ENCODE measurements at places on chromosomes 3 and 15.

GRCh38 chr15:36594556-36595090, 15.2 kb downstream of the CDIN1 start:
- DNase-seq, result no peak

- no peak for DNase-seq
These were observed 1322.7 kb upstream of the ALCAM start for GRCh38 chr3:104044002-104044401.

DNA sequence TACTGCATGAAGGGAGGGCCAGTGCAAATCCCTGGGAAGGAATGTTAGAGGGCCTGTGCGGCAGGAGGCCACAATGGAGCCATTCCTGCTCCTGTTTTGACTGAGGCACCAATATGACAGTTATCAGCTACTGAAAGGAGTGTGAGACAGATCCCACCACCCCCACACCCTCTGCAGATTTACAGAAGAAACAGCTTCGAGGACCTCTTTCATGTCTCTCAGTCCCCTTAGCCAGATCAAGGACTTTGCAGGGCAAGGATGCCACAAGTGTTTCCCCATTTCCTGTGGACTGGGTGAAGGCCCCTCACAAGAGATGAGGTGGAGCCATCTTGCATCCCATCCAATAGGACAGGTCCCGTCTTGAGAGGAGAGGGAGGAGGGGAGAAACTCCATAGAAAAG, 48.5 kb upstream of the RASGRP1 start:
- no peak for DNase-seq

DNA sequence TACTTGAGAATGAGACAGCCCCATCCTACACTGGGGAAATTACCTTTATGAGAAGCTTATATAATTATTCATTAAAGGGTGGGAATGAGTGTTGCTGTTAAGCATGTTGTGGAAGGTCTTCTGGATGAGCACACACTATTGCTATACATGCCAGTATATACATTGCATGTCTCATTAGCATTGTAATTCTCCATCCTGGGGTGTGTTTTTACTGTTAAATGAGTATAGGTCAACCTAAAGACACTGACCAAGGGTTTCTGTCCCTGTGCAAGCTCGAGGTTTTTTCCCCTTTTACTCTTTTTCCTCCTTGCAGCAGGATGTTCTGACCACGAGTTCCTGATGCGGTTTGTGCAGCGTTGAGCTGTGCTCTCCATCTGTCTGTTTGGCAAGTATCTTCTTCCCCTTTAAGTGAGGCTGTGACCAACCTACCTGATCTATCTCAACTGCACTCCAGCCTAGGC, 7.2 kb upstream of the IVD start:
- DNase-seq, result no peak

GRCh38 chr3:144429719-144430121, 458.1 kb downstream of the DIPK2A start:
- DNase-seq, result no peak

DNA sequence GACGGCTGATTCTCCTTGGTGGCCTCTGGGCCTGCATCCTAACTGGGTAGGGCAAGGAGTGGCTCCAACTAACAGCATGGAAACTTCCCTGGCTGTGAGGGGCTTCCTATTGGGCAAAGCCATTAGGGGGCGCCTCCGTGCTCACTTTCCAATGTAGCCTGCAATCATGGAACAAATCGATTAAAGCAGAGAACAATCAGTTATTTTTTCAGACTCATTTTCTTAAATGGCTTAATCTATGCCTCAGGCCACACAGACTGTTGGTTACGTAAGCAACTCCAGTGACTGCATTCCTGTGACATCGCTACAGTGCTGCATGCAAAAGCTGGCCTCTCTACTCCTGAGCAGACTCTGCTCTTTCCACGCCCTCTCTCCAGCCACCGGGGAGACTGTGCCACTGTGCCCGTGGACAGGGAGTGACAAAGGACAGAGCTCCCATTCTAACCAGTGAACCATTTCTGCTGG, 278.9 kb downstream of the KLF13 start:
- DNase-seq, result no peak

DNA sequence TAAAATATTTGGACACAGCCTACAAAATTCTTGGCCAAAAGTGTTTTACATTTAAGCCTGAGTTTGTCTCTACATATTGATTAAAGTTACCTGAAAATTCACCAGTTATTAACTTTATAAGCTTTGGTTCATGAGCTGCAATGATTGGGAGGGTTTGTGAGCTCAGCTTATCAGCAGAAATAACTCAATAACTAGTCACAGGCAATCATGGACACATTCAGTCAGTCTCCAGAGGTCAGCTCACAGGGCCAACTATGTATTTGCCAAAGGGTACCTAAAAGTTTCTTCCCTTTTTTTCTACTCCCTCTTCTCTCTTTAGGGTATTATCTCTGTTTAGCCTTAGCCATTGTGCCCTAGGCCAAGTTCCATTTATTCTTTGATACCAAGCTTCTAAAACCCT, 145.9 kb downstream of the ZPLD1 start:
- DNase-seq, result no peak

- peak; percentile 35 for DNase-seq
These were observed 263.2 kb downstream of the NLGN1 start for GRCh38 chr3:173660645-173661299.

DNA sequence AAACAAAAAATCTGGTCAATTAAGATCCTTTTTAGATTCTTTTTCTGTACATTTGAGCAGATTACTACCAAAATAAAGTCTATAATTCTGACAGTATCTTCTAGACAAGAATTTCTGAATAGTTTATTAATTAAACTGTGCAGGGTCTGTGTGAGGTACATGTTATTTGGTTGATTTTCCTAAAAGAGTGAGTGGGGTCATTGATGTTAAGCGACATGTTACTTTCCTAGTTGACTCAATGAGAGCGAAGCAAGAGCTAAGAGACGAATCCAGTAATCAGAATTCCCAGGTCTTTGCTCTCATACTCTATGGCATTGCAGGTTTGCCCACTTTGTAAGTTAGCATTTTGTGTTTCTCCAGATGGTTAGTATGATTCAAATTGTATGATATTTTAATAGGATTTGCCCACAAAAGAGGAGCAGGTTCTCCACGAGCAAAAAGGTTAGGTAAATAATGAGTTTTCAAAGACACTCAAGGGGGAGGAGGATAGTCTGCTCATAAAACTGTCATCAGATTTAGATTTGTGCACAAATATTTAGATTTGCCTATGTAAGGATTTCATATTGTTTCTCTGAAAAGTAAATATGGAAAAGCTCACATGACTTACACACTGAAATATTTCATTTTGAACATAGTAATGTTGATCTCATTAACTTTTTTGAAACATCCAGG, 217.2 kb upstream of the CGNL1 start:
- peak; percentile 1 for DNase-seq

GRCh38 chr15:60906146-60906674, 322.9 kb downstream of the RORA start:
- DNase-seq, result no peak

- no peak for DNase-seq
These were observed 12.4 kb downstream of the PLD1 start for GRCh38 chr3:171797873-171798272.

DNA sequence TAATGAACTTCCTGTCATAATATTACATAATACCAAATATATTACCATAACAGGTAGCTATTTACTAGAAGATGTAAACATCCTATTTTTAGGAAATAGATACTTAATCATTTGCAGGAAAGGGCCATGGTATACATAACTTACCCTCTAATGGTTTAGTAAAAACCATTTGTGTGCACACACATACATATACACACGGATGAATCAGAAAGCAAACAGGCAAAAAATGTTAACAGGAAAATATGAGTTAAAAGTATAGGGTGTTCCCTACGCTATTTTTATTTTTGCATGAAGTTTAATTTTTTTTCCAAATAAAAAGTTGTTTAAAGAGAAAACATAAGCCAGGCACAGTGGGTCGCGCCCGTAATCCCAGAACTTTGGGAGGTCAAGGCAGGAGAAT, 34.6 kb downstream of the FAM174B start:
- no peak for DNase-seq

GRCh38 chr3:141828890-141829289, 47.6 kb upstream of the ATP1B3 start:
- DNase-seq, result peak; percentile 23

GRCh38 chr15:69224383-69224782, 63.9 kb downstream of the GLCE start:
- no peak for DNase-seq

- DNase-seq, result no peak
These were observed 272.4 kb downstream of the TIGIT start for GRCh38 chr3:114566162-114566755.

DNA sequence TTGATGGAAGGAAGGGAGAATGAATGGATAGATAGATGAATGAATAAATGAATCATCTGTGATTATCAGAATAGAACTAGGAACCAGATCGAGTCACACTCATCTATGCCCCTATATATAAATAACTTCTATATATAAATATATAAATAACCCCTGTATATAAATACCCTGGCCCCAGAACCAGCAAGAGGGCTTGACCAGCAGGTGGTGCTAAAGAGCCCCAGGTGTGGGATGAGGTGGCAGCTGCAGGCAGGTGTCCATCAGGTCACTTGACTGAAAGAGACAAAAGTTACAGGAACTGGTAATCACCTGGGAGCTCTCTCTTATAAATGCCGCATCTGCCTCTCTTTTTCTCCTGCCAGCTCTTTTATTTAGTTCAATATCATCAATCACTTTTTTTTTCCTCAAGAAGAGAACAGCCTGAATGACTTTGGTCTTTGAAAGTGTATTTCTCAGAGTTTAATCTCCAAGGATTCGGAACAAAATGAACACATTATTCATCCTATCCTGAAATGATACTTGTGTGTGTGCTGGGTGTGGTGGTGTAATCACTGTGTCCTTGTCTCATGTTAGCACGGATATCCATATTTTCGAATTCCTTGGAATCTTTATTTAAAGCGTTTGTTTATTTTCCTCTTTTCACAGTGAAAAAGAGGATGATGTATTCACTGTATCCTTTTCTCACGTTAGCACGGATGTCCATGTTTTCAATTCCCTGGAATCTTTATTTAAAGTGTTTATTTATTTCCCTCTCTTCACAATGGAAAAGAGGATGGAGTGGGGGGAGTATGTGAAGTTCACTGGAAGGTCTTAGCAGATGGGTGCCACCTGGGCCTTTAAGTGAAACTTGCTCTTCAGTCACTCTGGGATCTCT, 35.4 kb upstream of the ATG7 start:
- DNase-seq, result peak; percentile 40

All from DMS153 (cell line).